ENCODE measurements at places on chromosomes 4 and X. TPM values are rescaled to one million over a fixed set of nuclear protein-coding genes. Genes with fewer than 3 reads are reported as not detected.

Gene UCHL1
- total RNA-seq = 168 TPM

Gene TCEAL3
- total RNA-seq = 38.4 TPM

Gene TBC1D8B
- total RNA-seq = 11.0 TPM

Gene SPIN3
- total RNA-seq = 13.3 TPM

Gene HADH
- total RNA-seq = 31.6 TPM

Gene CCDC149
- total RNA-seq = 17.2 TPM

Gene GSX2
- 0.35 TPM for total RNA-seq
